Activated B cell treated with CpG ODN at 0.5 μM for 24 hours (primary cell): ENCODE measurements at places on chromosomes 2 and 18. TPM values are rescaled to one million over a fixed set of nuclear protein-coding genes. Genes with fewer than 3 reads are reported as not detected.

The LHCGR gene
- not detected in 2 replicates for total RNA-seq

- DNase-seq = no peak
- H3K36me3 ChIP-seq = no peaks in the 10 kb centered on the region
- no peaks in the 10 kb centered on the region for H3K27me3 ChIP-seq
Observed at GRCh38 chr18:41263956-41264355, 691.1 kb upstream of the PIK3C3 start.

DNA sequence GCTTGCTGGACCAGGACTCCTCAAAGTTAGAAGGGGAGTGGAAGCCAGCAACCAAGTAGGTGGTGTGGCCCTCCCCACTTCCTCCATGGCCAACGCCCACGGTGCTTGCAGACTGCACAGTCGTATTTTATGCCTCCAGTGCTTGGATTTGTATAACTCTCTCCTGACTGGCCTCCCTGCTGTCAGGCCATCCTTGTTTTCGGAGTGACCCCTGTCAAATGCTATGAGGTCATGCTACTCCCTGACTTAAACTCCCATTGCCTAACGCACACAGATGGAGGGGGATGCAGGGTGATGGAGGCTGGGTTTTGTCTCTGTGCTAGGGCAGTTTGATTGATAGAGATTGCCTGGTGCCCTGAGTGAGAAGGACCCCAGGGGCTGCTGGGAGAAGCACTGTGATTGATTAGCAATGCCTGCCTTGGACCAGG, 36.1 kb downstream of the GLI2 start:
- no peaks in the 10 kb centered on the region for H3K36me3 ChIP-seq
- no peak overlapping the region for H3K4me3 ChIP-seq
- no peak for DNase-seq
- no peaks in the 10 kb centered on the region for H3K27me3 ChIP-seq
- H3K27ac ChIP-seq = no peak overlapping the region

The GKN2 gene
- total RNA-seq = not detected in 2 replicates

The DSC1 gene
- not detected in 2 replicates for total RNA-seq

The PSME4 gene
- 73.2 and 74.3 TPM in 2 replicates for total RNA-seq

- peaks cover 4% of the 10 kb centered on the region for H3K36me3 ChIP-seq
- H3K27me3 ChIP-seq = no peaks in the 10 kb centered on the region
- H3K4me3 ChIP-seq = peak overlapping the region; percentile 94
- H3K27ac ChIP-seq = peak overlapping the region; percentile 74
- H3K4me1 ChIP-seq = peaks cover 31% of the 10 kb centered on the region
Observed at GRCh38 chr18:36829362-36830157, 633 bp downstream of the KIAA1328 start.

The WDPCP gene
- total RNA-seq = 10.0 and 12.9 TPM in 2 replicates
